ENCODE measurements at places on chromosomes 1 and 21.

DNA sequence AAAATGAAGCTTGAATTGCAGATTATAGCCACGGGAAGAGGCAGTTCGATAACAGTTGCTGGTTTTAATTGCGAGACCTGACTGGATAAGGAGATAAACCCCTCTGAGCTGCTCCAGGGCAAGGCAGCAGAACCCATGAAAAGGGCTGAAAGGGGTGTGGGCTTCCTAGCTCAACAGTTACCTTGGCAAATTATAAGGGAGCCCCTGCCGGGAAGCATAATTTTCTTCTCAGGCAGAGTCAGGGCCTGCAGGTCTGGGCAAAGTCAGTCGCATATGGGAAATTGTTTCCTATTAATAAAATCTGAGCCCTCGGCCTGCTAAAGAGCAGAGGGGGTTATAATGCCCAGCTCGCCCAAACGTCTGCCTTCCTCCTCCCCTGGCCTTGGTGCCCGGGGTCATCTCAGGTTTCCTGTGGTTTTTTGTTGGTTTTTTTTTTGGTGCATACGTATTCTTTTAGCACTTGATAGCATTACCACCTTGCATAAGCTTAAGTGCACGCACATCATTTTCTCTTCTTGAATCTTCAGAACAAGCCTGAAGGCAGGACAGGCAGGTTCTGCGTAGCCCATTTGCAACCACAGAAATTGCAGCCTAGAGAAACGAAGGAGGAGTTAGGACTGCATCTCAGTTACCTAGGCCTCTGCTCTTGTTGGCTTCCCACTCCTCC lies 33.9 kb upstream of the SELENON start:
- peaks cover 2% of the 10 kb centered on the region for H3K4me1 ChIP-seq
- no peak overlapping the region for H3K4me3 ChIP-seq

DNA sequence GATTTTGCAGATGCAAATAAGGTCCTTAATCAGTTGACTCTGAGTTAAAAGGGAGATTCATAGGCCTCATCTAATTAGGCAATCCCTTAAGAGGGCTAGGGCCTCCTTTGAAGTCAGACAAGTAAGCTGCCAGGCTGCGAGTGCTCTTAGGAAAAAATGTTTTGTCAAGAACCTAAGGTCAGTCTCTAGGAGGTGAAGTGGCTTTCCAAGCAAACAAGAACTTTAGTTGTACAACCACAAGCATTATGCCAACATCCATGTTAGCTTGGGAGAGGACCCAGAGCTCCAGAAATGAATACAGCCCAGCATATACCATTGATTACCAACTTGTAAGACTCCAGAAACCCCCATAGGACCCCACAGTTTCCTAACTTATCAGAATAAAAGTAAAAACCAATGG lies 1366.2 kb downstream of the PLA2G4A start:
- H3K4me1 ChIP-seq: no peaks in the 10 kb centered on the region
- no peak overlapping the region for H3K4me3 ChIP-seq
- no peaks in the 10 kb centered on the region for H3K36me3 ChIP-seq
- H3K27ac ChIP-seq: no peak overlapping the region

DNA sequence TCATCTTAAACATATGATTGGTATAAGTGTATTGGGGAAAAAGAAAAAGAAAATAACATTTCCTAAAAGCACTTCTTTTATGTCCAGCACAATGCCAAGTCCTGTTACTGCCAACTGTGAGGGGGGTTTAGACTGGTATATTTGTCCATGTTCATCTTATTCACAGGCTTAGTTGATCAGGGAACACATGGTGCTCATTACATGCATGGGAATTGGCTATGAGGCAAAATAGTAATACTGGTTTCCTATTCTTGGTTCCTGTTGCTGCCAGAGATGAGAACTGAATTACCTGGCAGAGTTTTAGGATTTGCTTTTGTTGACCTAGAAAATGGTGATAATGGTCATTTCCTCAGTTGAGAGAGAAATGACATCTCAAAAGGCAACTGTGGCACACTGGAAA lies 398.8 kb downstream of the DUSP10 start:
- H3K36me3 ChIP-seq: no peaks in the 10 kb centered on the region
- no peak for DNase-seq
- no peak overlapping the region for H3K27ac ChIP-seq
- H3K4me3 ChIP-seq: no peak overlapping the region
- no peaks in the 10 kb centered on the region for H3K27me3 ChIP-seq

- no peak for DNase-seq
- no peak overlapping the region for H3K27ac ChIP-seq
- H3K27me3 ChIP-seq: peaks cover 11% of the 10 kb centered on the region
- peaks cover 2% of the 10 kb centered on the region for H3K4me1 ChIP-seq
Observed at GRCh38 chr1:227428803-227429202, 110.5 kb upstream of the CDC42BPA start.

DNA sequence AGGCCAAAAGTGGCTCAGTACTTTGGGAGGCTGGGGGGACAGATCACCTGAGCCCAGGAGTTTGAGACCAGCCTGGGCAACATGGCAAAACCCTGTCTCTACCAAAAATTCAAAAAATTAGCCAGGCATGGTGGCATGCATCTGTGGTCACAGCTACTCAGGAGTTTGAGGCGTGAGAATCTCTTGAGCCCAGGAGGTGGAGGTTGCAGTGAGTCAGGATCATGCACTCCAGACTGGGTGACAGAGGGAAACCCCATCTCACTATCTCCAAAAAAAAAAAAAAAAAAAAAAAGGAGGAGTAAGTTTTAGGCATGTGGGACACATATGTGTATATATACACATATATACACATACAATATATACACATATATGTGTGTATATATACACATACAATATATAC lies 165.3 kb upstream of the DPYD start:
- peaks cover 3% of the 10 kb centered on the region for H3K27me3 ChIP-seq
- DNase-seq: no peak
- H3K4me3 ChIP-seq: no peak overlapping the region
- H3K36me3 ChIP-seq: no peaks in the 10 kb centered on the region
- H3K4me1 ChIP-seq: no peaks in the 10 kb centered on the region
- H3K27ac ChIP-seq: no peak overlapping the region

DNA sequence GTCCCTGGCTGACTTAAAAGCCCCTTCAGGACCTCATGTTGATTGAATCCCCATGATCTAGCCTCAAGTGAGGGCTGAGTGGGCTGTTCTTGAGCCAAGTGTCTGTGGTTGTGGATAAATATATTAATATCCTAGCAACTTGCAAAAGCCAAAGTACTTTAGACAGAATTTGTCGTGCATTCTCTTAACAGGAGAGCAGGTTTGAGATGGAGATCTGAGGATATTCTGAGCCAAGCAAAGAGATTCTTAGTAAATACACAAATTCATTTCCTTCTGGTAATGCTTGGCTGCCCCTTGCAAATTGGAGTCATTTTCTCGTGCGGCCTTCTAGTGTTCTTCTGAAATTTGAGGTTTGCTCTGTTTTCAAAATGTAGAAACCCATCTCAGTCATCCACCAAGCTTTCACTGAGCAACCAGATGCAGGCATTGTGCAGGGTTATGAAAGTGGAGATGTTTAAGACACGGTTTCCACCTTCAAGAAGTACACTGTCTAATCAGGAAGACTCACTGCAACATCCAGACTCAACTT lies 242.1 kb upstream of the JUN start:
- no peaks in the 10 kb centered on the region for H3K27me3 ChIP-seq
- no peak for DNase-seq
- peaks cover 30% of the 10 kb centered on the region for H3K4me1 ChIP-seq

GRCh38 chr1:223022641-223023473 lies 120.2 kb downstream of the TLR5 start:
- no peak for DNase-seq
- H3K36me3 ChIP-seq: no peaks in the 10 kb centered on the region
- no peaks in the 10 kb centered on the region for H3K27me3 ChIP-seq
- H3K4me3 ChIP-seq: no peak overlapping the region
- no peak overlapping the region for H3K27ac ChIP-seq

- H3K4me3 ChIP-seq: peak overlapping the region; percentile 58
- peaks cover 65% of the 10 kb centered on the region for H3K36me3 ChIP-seq
- H3K27ac ChIP-seq: peak overlapping the region; percentile 97
- H3K27me3 ChIP-seq: no peaks in the 10 kb centered on the region
Observed at GRCh38 chr1:116769994-116770393, 15.8 kb downstream of the CD2 start.

DNA sequence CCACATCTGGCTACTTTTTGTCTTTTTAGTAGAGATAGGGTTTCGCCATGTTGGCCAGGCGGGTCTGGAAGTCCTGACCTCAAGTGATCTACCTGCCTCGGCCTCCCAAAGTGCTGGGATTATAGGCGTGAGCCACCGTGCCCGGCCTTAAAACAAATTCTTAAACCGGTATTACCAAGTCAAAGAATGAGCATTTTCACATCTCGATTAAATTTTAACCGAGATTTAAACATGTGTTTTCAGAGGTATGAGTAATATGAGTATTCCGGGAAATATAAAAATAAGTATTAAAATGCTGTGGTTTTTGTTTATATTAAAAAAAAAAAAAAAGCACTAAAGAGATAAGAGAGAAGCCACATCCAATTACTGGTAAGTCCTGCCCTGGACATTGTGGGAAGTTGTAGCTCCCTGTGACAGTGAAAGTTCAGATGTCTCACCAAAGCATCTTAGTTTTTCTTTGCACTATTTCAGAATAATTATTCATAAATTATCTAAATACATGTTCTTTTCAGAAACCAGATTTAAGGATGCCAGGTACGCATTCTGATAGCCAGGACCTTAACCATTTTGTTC lies 24.9 kb downstream of the ZNF281 start:
- no peaks in the 10 kb centered on the region for H3K27me3 ChIP-seq
- H3K4me1 ChIP-seq: no peaks in the 10 kb centered on the region
- H3K27ac ChIP-seq: no peak overlapping the region
- DNase-seq: no peak
- H3K4me3 ChIP-seq: no peak overlapping the region
- H3K36me3 ChIP-seq: no peaks in the 10 kb centered on the region

- no peak overlapping the region for H3K4me3 ChIP-seq
- H3K4me1 ChIP-seq: peaks cover 17% of the 10 kb centered on the region
- H3K36me3 ChIP-seq: no peaks in the 10 kb centered on the region
- H3K27ac ChIP-seq: no peak overlapping the region
Observed at GRCh38 chr1:218345673-218346390, 696 bp downstream of the TGFB2 start.

DNA sequence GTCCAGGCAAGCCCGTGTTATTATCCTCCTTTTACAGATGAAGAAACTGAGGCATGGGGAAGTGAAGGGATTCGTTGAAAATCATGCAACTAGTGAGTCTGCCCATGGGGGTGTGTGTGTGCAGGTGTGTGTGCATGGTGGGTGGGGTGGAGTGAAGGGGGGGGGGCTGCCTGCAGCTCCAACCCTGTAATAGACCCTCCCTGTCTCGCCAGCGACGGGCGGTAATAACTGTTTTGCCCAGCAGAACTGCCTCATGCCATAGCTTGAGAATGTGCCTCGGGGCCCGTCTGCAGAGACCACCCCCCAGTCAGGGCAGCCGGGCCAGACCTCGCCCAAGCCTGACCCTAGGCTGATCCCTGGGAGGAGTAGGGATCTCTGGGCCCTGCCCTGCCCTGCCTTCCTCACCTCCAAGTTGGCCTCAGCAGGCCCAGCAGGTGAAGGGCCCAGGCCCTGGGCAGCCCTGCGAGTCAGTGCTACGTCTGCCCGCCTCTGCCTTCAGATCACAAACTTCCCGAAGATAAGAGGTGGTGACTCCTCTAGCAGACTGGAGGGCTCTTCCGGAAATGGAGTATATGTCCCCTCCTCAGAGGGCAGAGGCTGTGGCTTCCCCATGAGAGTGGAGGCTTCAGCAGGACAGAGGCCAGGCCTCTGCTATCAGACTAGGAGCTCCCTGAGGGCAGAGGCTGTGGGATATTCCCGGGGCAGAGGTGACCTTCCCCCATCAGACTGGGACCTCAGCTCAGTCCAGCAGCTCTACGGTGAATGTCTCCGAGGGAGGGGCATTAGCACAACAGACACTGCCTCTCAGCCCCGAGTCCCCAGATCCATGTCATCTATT lies 15.7 kb upstream of the EPHA2 start:
- peaks cover 21% of the 10 kb centered on the region for H3K27me3 ChIP-seq
- no peak overlapping the region for H3K4me3 ChIP-seq
- H3K36me3 ChIP-seq: no peaks in the 10 kb centered on the region

DNA sequence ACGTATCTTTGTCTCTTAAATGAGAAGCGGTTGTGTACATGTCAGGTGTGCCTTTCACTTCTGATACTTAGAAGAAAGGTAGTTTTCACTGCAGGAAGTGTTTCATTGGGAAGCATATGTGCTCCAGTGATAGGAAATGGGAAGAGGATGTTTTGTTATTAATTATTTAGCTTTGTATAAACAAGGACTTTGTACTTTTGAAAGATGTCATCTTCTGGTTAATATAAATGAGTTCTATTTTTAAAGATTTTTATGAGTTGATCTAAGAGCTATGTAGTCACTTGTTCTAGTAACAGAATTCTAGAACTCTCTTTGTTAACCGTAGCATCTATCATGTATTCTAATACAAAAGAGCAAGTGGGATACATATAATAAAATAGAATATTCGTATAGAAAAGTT lies 130.5 kb downstream of the RASAL2 start:
- H3K4me1 ChIP-seq: no peaks in the 10 kb centered on the region
- H3K4me3 ChIP-seq: no peak overlapping the region
- no peaks in the 10 kb centered on the region for H3K36me3 ChIP-seq
- H3K27ac ChIP-seq: no peak overlapping the region
- H3K27me3 ChIP-seq: no peaks in the 10 kb centered on the region

DNA sequence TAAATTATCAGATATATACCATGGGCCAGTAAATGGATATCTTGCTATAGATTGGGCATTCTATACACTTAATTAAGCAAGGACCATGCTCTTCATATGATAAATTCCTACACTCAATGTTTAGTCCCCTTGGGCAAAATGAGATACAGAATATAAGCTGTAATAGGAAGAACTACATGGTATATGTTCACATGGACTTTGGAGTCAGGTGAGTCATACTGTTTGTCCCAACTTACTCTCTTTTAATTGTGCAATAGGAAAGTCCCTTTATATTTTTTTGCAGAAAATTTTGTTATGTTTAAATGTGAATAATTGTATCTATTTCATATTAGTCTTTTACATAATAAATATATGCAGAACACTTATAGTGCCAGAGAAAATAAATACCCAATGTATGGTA lies 820.2 kb upstream of the ADAMTS5 start:
- no peak for DNase-seq
- H3K36me3 ChIP-seq: no peaks in the 10 kb centered on the region
- no peaks in the 10 kb centered on the region for H3K27me3 ChIP-seq
- H3K4me3 ChIP-seq: no peak overlapping the region
- no peaks in the 10 kb centered on the region for H3K4me1 ChIP-seq
- no peak overlapping the region for H3K27ac ChIP-seq

GRCh38 chr1:162822391-162823200 lies 32.1 kb downstream of the HSD17B7 start:
- H3K27me3 ChIP-seq: peaks cover 29% of the 10 kb centered on the region
- peak overlapping the region; percentile 59 for H3K4me3 ChIP-seq
- no peak overlapping the region for H3K27ac ChIP-seq

- H3K27ac ChIP-seq: no peak overlapping the region
- H3K36me3 ChIP-seq: peaks cover 3% of the 10 kb centered on the region
- no peak for DNase-seq
- H3K4me3 ChIP-seq: no peak overlapping the region
Observed at GRCh38 chr1:197342669-197343068, 74.6 kb downstream of the CRB1 start.

DNA sequence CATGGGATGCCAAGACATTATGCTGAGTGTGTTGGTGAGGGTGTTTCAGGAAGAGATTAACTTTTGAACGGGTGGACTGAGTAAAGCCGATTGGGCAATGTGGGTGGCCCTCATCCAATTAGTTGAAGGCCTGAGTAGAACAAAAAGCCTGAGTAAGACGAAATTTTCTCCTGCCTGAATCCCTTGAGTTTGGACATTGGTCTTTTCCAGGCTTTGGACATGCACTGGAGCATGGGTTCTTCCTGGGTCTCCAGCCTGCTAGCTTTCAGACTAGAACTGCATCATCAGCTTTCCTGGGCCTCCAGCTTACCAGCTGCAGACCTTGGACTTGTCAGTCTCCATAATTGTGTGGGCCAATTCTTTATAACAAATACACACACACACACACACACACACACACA lies 63.6 kb downstream of the NIBAN1 start:
- no peak overlapping the region for H3K27ac ChIP-seq
- no peaks in the 10 kb centered on the region for H3K27me3 ChIP-seq
- H3K36me3 ChIP-seq: peaks cover 18% of the 10 kb centered on the region
